ENCODE measurements at places on chromosomes 2 and 18.

DNA sequence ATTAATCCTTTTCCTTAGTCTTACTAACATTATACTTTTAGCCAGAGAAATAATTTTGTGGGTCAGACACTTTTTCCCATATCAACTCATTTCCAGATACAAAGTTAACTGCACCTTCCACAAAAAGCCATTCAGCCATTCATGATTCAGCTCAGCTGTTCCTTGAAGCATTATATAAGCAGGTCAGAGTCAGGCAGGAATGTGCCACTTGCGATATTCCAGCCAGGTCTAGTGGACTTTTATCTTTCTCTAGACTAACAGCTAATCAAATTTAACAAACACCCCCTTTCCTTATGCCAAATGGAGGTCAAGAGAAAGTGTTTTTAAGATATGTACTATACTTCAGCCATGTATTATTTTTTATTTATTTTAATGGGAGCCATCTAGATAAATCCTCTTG is 75.6 kb upstream of the EPB41L3 start:
- DNase-seq = no peak

DNA sequence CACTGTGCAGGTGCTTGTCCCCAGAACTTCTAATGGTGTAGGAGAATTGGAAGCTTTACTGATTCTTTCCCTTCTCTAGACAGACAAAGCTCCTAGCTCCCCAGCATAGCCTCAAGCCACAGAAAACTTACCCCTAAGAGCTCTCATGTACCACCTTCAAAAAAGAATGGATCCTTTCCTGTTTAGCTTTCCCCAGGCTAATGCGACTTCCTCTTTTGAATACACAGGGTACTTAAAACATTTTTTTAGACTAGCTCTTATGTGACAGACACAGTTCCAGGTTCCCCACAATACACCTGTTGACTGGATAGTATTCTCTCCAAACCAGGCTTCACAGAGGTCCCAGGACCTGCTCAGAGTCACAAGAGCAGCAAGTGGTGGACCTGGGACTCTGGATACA is 8.3 kb downstream of the CTAGE1 start:
- DNase-seq = no peak

- DNase-seq = no peak
Observed at GRCh38 chr2:223008162-223008561, 43.8 kb upstream of the KCNE4 start.

DNA sequence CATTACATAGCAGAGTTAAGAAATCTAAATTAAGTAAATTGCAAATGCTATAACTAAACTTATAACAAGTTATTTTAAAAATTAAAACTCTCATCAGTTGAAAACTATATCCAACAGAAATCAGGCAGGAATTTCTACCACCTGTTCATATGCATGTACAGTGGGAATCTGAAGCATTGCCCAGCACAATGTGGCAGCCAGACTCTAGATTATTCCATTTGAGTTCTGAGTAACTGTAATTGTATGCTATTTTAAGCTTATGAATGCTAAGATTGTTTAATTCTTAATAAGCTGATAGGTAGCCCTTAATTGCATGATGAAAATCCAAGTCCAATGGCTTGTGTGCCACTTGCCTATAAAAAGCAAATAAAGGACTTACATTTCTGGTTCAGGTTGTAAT is 834.5 kb upstream of the FSHR start:
- no peak for DNase-seq

- no peak for DNase-seq
Observed at GRCh38 chr2:200337621-200338020, 31.1 kb downstream of the SPATS2L start.

DNA sequence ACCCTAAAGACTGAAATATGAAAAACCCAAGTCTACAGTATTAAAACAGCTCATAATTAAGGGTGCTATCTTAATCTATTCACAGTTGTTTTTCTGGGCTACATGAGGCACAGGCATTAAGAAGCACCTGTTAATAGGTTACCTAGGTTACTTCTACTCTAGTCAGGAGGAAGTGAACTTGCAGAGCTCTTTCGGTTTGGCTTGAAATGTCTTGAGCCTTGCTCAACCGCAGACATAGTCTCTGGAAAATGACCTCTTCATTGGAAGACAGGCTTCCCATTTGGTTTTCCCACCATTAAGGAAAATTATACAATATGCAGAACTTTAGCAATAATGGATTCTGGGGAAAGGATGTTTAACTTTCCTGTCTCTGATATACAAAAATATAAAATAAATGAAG is 142.3 kb upstream of the KCNJ3 start:
- no peak for DNase-seq
